GM12864 (cell line): ENCODE measurements at places on chromosomes 16 and 17.

DNA sequence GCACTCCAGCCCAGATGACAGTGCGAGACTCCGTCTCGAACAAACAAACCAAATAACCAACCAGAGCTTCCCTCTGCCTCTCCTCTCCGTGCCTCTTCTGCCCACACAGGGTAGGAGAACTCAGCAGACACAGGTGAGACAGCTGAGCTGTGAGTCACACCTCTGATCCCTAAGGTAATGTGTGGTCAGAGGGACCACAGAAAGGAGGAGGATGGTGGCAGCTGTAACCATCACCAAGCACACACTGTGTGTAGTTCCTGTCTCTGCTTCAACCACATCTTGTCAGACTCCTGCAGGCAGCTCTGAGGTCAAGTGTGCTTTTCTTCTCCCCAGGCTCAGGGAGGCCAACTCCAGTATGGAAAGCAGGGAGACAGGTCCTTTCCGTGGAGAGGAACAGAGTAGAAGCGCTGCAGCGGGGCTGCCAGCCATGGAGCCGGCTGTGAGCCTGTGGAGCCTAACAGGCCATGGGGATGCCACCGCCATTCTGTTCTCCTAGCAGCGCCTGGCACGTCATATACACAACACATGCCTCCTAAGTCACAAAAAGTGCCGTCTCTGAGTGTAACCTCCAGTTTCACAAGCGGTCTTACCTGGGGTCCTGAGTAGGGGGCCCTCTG lies 7.1 kb downstream of the NUDT16L1 start:
- no peak for DNase-seq

DNA sequence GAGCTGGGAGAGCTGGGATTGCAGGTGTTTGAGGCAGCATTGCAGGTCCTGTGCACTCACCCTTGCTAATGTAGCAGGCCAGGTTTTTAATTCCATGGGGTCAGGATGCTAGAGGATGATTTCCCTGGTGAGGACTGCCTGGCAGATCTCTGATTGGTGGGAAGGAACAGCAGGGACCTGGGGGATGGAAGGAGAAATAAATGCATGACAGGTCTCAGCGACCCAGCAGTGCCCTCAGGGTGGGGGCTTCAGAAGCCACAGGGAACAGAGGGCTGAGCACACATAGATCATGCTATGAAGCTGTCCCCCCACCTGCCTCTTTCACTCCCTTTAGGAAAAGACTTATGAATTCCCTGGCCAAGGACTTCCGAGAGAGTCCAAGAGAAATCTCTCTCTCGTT lies 255.5 kb upstream of the N4BP1 start:
- DNase-seq, result no peak

DNA sequence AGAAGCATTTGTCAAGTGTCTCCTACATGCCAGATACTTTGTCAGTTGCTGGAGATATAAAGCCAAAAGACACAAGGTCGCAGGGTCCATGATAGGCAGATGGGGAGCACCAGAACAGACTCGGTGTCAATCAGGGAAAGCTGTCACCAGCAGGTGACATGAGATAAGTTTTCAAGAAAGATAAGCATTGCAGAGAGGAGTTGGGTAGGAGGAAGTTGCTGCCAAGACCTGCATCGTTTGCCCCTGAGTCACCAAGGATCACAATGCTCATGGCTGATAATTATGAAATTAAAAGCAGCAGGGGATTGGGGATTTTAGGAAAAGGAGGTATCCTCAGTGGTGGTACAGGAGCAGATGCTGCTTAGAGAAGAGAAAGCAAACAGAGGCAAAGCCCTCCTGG lies 551.1 kb upstream of the CDH11 start:
- DNase-seq, result no peak

GRCh38 chr16:23055481-23055880 lies 93.8 kb downstream of the USP31 start:
- DNase-seq, result no peak

DNA sequence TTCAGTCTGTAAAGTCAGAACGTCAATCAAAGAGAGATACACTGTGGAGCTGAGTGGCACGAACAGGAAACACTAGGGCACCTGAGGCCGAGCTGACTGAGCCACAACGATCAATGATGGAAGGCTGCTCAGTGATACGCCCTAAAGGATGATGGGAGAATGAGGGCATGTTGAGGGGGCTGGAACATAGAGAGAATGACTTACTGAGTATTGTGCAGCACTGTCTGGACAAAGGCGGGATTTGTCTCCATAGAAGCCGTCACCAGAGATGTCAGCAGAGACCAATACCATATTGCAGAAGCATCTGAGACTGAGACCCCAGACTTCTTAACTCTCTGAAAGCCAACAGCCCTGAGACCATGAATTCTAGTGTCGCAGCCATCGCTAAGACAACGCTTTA lies 33.4 kb downstream of the ZZEF1 start:
- no peak for DNase-seq

- DNase-seq, result no peak
Observed at GRCh38 chr17:54537656-54538055, 363.0 kb upstream of the TOM1L1 start.
